H1 (cell line): ENCODE measurements at places on chromosomes 12 and 14.

GRCh38 chr12:113261847-113262470 is 40.7 kb downstream of the TPCN1 start:
- H3K27me3 ChIP-seq, result no peaks in the 10 kb centered on the region
- no peaks in the 10 kb centered on the region for H3K36me3 ChIP-seq
- no peak overlapping the region for H3K27ac ChIP-seq
- no peak overlapping the region for H3K4me3 ChIP-seq
- DNase-seq, result no peak

GRCh38 chr12:66744956-66745383 is 66.1 kb upstream of the GRIP1 start:
- no peaks in the 10 kb centered on the region for H3K27me3 ChIP-seq
- H3K4me3 ChIP-seq, result no peak overlapping the region
- H3K4me1 ChIP-seq, result no peaks in the 10 kb centered on the region

DNA sequence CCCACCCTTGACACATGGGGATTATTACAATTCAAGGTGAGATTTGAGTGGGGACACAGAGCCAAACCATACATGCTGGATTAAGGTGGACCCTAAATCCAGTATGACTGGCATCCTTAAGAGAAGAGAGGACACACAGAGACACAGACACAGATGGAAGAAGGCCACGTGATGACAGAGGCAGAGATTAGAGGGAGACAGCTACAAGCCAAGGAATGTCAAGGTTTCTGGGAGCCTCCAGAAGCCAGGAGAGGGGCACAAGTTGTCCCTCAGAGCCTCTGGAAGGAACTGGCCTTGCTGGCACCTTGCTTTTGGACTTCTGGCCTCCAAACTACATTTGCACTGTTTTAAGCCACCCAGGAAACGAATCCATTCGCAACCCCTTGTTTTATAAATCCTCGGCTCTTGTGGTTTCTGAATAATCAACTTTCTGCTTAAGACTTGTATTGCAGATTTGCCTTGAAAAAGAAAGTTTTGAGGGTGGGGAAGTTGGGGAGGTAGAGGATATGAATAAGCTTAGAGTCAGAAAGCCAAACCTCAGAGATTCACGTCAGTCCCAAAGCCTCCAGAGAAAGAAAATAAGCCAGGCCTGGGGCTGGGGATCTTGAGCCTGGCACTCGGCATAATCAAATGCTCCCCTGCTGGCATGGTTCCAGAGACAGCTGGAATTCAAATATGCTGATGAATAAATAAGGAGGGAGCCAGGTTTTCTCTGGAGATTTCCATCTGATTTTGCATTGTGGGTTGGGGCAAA is 224.2 kb upstream of the PWP1 start:
- H3K36me3 ChIP-seq, result no peaks in the 10 kb centered on the region
- DNase-seq, result no peak
- no peak overlapping the region for H3K4me3 ChIP-seq
- no peaks in the 10 kb centered on the region for H3K27me3 ChIP-seq
- no peaks in the 10 kb centered on the region for H3K4me1 ChIP-seq

DNA sequence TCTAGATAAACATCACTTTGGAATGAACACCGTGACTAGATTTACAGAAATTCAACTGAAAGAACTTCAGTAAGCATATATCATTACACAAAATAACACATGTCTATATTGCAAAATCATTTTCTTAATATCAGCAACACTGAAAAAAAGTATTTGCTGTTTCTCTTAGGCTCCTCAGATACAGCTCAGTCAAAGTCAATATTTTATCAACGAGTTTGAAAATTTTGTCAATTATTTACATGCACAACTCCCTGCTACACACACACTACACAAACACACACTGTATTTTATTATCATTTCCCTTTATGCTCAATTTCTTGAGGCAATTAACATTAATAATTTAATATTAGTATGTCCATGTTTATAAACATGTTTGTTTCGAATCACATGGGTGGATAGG is 3.8 kb downstream of the PZP start:
- H3K4me3 ChIP-seq, result no peak overlapping the region
- DNase-seq, result no peak
- no peaks in the 10 kb centered on the region for H3K36me3 ChIP-seq
- H3K4me1 ChIP-seq, result no peaks in the 10 kb centered on the region
